ENCODE measurements at places on chromosomes 3 and 15. TPM values are rescaled to one million over a fixed set of nuclear protein-coding genes. Genes with fewer than 3 reads are reported as not detected.

The SLC7A14 gene
- total RNA-seq: 2.0 TPM

DNA sequence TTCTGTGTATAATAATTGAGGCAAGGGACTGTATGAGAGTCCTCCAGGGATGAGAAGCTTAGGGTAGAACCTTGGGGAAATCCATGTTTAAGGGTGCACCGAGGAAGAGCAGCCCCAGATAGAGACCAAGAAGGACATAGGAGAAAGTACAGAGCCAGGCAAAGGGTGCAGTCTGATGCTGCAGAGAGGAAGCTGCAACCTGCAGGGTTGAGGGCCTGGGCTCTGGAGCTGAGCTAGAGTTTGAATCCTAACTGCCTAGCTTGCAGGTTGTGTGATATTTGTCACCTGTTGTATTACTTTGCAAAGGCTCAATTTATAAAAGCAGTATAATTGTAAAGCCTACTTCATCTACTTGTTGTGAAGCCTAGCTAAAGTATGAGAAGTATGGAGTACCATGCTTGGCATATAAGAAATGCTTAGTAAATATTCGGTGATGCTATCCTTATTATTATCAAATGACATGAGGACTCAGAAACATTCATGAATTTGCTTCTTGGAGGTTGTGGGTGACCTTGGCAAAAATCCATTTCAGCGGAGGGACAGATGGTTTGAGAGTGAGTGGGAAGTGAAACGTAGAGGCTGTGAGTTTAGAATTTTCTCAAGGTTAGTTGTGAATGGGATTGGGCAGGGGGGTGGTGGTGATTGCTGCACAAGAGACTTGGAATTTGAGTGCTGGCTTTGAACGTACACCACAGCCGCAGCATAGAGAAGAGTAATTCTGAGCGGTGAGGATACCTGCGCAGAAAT lies 43.8 kb downstream of the PLCL2 start:
- DNase-seq: no peak

- peak; percentile 46 for DNase-seq
These were observed 30.1 kb downstream of the CFAP161 start for GRCh38 chr15:81163961-81164800.

GRCh38 chr3:30233913-30234646 lies 372.3 kb upstream of the TGFBR2 start:
- DNase-seq: no peak

- no peak for DNase-seq
These were observed 11.6 kb downstream of the NIPA2 start for GRCh38 chr15:22850055-22850454.

GRCh38 chr3:196009456-196009855 lies 72.4 kb downstream of the TFRC start:
- DNase-seq: no peak

DNA sequence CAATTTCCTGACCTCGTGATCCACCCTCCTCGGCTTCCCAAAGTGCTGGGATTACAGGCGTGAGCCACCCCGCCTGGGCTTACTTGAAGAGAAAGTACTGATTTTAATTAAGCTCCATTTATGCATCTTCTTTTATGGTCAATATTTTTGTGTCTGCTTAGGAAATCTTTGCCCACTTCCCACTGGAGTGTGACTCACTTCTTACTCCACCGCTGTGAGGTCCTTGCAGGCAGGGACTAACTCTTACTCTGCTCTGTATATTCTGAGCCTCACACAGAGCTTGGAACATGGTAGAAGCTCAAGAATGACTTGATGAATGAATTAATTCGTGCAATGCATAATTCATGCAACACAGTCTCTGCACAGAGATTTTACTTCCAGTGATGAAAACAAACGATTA lies 2.9 kb upstream of the TM4SF19 start:
- DNase-seq: no peak

DNA sequence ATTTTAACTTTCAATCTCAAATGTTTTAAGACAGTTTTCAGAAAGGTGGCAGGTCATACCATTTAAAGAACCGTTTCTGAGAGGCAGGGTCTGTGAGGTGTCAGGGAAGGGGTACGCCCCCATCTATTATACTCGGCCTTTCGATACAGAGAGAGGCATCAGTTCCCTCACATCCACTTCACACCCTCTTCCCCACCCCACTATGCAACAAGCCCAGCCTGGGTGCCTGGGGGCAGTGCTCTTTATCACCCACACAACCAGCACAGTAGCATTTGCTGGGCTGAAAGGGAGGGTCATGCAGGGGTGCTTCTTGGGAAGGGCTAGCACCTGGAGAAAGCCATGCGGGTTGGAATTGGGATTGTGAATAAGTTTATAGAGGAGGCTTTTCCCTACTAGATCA lies 56.0 kb upstream of the KCNMB2 start:
- no peak for DNase-seq

The ZPLD1 gene
- total RNA-seq: not detected

DNA sequence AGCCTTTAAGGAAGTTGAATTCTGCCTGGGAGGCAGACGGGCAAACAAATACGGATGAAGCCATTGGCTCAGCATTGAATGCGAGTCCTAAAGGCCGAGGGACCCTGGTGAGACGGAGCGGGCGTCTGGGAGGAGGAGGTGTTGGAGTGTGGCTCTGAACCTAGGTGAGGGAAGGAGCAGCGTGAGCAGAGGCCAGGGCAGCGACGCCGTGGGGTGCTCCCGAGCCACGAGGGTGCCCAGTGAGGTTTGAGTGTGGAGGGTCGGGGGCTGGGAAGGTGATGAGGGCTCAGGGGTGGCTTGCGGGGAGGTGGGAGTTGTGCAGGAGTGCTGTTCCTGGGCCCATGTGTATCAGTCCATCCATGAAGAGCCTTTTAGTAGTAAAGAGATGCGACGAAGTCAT lies 17.0 kb downstream of the CORO2B start:
- no peak for DNase-seq

DNA sequence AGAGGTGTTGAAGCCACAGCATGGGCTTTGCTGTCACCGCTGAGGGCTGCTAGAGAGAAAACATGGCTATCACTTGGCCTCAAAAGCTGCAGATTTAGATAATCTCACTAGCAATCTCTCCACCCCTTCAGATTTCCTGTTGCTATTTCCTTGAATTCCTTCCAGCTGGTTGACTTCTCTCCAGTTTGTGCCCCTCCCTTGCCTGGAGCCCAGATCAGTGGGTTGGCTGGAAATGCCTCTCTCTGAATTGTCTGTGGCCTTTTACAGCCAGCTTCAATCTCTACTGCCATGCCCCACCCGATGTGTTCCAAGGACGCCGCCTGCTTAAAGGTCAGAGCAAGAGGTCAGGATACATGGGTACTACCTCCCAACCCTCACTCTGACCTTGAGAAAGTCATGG lies 294.1 kb downstream of the NTRK3 start:
- no peak for DNase-seq

The TERC gene
- 361 TPM for total RNA-seq

- peak; percentile 94 for DNase-seq
These were observed at the start of gene LAMB2 for GRCh38 chr3:49132437-49133225. Gene LAMB2, minus strand, starts transcription at chr3:49133050. Its CDS starts 183 bp downstream, at chr3:49132867.

GRCh38 chr3:17175187-17175807 lies 290.5 kb downstream of the PLCL2 start:
- DNase-seq: no peak

Measured in H7 (cell line).